ENCODE measurements at places on chromosomes 5 and 9.

DNA sequence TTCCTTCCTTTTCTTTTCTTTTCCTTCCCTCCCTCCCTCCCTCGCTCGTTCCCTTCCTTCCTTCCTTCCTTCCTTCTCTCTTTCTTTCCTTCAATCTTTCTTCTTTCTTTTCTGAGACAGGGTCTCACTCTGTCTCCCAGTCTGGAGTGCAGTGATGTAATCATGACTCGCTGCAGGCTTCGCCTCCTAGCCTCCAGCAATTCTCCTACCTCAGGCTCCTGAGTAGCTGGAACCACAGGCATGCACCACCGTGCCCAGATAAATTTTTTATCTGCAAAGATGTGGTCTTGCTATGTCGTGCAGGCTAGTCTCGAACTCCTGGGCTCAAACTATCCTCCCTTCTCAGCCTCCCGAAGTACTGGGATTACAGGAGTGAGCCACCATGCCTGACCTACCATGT, 81.4 kb downstream of the SPATA31C2 start:
- DNase-seq = no peak

- peak; percentile 67 for DNase-seq
These were observed 37.9 kb downstream of the STOM start for GRCh38 chr9:121331992-121332685.

DNA sequence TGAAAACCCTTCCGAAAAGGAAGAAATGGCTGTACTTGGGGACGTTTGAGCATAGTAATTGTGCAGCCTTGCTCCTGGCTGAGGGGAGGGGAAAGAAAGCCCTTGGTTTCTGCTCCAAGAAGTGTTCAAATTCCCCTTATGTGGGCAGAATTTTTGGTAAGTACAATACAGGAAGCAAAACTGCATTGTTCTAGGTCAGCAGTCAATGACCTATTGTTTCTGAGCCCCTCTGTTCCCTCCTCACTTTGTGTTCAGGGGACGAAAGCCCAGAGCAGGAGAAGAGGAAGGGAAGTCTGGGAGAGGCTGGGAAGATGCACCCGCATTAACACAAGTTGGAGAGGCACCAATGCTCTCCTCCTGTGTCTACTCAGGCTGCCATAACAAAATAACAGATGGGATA, 11.9 kb downstream of the BASP1 start:
- DNase-seq = no peak

DNA sequence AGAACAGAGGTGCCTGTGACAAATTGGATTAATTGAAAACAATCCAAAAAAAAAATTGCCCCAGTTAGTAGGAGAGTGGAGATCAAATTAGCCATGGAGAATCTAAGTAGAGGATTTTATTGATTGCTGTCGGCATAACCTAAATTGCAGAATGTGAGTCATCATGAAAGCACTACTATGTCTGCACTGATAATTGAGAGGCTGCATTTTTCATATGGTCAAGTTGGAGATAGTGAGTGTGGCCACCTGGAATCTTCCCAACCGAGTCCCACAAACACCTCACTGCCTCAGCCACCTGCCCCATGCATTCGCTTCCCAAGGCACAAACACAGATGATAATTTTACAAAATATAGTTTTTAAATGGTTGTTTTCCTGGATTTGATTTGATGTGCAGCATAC, 123.7 kb downstream of the NTRK2 start:
- DNase-seq = no peak

DNA sequence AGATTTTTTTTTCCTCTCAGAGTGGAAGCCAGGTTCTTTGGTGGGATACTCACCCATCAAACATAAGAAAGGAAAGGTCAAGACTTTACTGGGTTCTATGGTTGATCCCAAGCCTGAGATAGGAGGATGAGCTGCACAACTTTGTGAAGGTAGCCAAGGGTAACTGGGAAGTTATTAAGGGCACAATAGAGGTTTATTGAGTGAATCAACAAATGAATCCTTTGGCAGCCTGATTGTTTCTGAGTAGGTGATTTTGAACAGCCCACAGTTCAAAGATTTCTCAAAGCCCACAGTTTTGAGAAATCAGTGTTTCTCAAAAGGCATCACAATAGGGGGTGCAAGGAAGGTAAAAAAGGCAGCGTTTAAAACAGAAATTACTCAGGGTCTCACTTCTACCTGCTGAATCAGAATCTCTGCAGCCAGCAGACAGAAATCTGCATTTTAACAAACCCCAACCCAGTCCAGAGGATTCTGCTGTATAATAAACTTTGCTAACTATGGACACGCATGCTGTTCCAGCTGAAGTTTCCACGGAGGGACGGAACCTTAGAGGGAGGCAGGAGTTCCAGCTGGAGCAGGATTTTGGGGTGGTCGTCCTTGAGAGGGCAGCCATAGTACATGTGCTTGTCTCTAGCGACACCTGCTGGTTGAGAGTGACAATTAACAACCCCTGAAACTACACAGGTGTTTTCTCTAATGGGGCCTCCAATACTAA, 32.7 kb upstream of the FSD1L start:
- DNase-seq = peak; percentile 70

DNA sequence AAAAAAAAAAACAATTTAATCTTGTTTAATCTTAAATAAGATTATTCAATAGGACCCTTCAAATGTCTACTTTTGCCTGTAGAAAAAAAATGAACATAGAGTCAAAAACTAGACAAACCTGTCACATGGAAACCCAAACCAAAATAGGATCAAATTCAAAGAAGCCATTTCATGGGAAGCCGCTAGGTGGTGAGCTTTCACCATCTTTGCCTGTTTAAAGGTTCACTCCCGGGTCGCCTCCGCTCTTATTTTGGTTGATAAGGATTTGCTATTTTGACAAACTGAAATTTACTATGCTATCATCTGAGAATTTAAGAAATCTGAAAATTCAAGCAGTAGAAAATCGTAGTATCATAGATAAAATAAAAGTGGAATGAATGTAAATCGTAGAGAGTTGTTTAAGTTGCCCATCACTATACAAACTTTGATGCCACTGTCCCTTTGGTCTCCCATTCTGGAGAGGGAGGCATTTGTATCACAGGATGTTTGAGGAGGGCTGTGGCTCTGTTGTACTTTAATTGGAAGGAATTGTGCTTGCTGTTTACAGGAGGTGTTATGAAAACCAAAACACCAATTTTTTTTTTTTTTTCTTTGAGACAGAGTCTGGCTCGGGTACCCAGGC, 43.5 kb upstream of the DNAH5 start:
- DNase-seq = peak; percentile 76

- no peak for DNase-seq
These were observed 134.0 kb downstream of the RXRA start for GRCh38 chr9:134460206-134460605.

DNA sequence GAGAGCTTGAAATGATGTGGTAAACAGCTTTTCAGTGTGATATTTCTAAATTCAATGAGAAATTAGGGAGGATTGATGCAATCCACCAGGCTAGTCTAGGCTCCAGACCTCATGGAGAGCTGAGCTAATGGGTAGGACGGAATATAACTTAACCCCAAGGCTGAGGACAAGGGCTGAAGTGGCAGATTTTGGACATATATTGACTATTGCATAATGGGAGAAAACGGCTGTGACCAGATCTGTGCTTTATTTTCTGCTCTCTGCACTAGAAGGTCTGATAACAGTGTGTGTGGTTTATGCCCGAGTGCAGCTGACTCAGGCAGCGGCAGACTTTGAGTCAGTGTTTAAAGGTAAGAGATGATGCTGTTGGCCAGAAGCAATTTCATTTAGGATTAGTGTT, 70.6 kb downstream of the ACTBL2 start:
- peak; percentile 79 for DNase-seq

DNA sequence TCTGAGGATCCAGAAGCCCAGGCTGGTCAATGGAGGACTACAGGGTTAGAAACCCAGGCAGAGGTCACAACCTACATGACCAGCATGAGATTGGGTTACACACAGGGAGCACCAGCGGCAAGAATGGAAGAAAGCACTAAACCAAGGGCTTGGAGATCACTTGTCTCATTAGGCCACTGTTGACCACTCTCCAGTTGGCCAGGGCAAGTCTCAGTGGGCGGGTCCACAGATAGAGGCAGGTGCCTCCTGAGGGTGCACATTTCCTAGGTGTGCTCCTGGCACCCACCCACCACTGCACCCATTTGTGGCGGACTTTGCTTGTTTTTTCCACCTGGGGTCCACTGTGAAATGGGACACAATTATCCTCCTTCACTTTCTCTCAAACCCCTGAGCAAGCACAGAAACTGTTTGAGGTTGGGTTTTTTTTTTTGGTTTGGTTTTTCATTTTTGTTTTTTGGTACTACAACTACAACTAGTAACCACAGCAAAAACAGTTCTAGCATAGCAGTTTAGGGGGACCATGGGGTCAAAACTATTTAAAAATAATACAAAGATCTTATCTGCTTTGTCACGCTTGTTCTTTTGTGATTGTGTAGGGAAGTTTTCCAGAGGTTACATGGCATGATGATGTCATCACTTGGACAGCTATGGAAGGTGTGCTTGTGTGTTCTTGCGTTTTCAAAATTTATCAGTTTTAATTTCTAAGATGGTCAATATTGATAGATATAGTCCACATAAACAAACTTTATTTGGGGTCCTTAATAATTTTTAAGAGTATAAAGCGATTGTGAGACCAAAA, 6.1 kb downstream of the NPR2 start:
- DNase-seq = no peak

GRCh38 chr5:130571076-130571475, 594.0 kb downstream of the HINT1 start:
- DNase-seq = peak; percentile 77

DNA sequence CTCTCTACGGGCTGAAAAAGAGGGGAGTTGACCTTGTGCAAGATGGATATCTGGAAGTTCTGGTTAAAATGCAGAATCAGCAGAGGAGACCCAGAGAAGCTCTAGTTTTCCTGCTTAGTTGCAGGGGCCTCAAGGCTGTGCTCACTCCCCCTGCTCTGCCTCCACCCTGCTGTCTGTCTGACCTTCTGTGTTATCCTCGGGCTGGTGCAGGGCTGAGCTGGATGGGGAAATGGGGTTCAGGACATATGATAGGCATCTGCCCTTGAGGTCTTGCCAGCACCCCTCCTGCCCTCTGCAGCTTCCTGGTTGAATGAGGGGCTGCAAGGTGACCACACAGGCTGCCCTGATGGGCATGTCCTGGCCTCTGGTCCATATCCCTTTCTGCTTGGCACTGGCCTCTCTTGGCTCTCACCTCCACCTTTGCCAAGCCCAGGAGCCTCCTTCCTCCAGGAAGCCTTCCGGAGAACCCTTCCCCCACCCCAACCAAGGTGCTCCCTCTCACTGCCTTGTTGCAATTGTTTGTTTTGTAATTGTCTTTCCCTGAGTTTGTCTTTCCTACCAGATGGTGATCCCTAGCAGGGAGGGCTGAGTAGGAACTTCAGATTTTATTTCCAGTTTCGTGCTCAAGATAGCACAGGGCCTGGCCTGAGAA, 1.3 kb downstream of the TMEM268 start:
- no peak for DNase-seq

GRCh38 chr5:72436796-72437471, 70.3 kb downstream of the ZNF366 start:
- peak; percentile 43 for DNase-seq

- DNase-seq = no peak
These were observed 52.7 kb upstream of the DMRT1 start for GRCh38 chr9:788777-789176.

DNA sequence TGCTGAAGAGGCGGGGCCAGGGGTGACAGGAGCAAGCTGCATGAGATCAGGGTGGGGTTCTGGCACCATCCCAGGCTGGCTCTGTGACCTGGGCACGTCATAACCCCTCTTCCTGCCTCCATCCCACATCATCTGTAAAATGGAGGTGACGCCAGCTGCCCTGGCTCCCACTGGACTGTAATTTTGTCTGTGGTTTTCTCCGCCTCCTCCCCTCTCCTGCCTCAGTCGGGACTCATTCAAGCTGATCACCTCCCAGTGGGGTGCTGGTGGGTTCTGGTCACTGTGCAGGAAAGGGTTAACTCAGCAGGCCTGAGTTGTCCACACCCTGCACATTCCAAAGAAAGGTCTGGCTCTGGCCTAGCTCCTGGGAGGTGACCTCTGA, 128.2 kb downstream of the RXRA start:
- DNase-seq = no peak

DNA sequence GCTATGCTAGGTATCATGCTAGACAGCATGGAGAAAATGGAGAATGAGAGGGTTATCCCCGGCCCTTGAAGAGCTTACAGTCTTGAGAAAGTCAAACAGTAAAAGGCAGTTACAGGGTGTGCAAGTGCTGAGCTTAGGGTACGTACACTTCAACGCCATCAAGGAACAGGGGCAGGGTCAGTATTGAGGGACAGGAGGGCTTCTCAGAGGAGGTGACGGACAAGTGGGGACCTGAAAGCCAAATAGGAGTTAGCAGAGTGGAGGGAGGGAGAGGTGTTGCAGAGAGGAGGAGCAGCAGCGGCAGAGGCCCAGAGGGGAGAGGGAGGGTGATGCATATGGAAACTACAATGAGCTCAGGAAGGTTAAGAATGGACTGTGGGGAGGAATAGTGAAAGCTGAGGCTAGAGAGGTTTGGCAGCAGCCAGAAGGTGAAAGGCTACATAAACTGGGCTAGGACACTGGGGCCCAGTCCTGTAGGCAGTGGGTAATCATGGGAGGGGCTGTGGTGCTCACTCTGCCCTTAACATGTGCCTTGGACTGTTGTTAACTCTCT, 88.0 kb downstream of the NRG2 start:
- no peak for DNase-seq

DNA sequence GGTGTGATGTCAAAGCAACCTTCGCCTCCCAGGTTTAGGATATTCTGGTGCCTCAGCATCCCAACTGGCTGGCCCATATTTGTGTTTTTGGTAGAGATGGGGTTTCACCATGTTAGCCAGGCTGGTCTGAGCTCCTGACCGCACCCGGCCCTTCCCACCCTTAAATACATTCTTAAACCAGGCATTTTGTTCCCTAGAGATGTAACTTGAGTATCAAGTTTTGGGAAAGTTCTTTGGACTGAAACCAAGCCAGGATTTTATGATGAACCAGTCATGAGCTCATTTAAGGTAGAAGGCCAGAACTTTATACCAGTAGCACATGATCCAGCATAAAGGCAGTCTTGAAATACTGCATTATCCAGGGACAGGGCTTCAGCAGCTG, 3.5 kb downstream of the RPL7A start:
- DNase-seq = no peak

DNA sequence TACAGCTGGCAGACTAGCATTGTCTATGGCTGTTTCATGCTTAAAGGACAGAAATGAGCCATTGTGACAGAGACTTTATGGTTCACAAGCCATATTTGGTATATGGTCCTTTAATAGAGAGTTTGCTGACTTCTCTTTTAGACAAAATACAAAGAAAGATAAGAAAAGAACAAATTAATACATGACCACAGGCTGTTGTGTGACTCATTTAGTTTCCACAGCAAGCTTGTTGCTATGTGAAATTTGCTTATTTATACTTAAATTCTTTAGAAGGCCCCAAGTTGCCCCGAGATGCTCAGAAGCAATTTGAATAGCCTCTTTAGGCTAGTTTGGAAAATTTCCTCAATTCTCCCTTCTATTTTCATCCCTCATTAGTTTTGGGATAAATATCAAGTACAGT, 315.3 kb upstream of the RPS23 start:
- DNase-seq = peak; percentile 72

- DNase-seq = no peak
These were observed 193.9 kb downstream of the RFK start for GRCh38 chr9:76200315-76200714.
